Mesothelial cell of epicardium (in vitro differentiated cells): ENCODE measurements at places on chromosomes 6 and 20.

DNA sequence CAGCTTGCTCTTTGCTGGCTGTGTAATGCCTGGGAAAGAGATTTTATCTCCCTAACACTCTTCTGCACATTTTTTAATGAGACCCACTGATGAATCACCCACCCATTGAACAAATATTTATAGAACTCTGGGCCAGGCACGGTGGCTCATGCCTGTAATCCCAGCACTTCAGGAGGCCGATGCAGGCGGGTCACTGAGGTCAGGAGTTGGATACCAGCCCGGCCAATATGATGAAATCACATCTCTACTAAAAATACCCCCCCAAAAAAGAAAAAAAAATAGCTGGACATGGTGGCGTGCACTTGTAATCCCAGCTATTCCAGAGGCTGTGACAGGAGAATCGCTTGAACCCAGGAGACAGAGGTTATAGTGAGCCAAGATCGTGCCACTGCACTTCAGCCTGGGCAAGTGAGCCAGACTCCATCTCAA lies 82.1 kb upstream of the SIRPA start:
- DNase-seq = no peak

GRCh38 chr20:12827816-12828385 lies 180.9 kb upstream of the SPTLC3 start:
- no peak for DNase-seq

GRCh38 chr6:69294407-69294806 lies 502.4 kb downstream of the LMBRD1 start:
- no peak for DNase-seq

GRCh38 chr20:60637801-60638200 lies 614.3 kb upstream of the CDH4 start:
- DNase-seq = no peak

DNA sequence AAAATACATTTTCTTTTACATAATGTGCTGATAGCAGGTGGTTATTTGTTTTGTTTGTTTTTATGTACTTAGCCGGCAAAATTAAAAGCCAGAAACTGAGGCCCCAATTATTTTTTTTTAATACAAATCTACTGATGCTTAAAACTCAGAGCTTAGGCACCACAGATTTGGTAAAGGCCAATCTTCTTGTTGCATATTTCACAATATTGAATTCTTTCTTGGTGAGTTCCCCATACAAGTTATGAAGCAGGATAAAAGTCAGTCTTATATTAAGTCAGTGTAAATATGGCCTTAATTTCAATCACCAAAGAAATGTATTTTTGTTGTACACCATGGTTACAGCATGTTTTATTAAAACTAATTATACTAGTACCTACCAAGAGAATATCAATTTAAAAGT lies 16.3 kb upstream of the ZDHHC14 start:
- DNase-seq = no peak

DNA sequence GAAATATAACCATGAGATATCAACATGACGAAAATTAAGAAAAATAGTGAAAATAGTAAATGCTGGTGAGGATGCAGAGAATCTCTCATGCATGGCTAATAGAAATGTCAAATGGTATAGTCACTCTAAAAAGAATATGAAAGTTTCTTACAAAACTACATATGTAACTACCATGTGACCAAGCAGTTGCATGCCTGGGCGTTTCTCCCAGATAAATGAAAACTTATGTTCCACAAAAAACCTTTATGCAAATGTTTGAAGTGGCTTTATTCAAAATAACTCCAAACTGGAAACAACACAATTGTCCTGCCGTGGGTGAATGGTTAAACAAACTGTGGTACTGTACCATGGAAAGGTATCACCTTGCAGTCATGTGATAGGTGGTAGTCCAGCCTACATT lies 112.4 kb downstream of the HDGFL1 start:
- no peak for DNase-seq

GRCh38 chr6:414447-414846 lies 22.9 kb downstream of the IRF4 start:
- DNase-seq = no peak

DNA sequence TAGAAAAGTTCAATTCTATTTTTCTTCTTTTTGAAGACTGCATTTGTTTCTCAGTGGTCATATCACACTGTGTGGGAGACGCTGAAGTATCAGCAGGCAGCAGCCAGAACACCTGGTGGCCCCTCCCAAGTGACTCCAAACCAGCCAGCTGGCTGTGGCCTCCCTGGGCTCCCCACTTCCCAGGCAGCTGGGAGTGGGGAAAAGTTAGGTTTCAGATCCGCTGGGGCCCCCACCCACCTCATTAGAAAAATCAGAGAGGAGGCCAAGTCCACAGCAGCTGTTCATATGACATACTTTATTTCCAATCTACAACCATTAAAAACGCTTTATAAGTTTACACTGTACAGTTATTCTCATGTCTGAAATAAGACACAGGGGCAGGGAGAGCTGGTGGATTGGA lies 3.6 kb upstream of the DSN1 start:
- DNase-seq = no peak
